RWPE2 (cell line): ENCODE measurements at places on chromosomes 2 and 18.

- no peak for DNase-seq
Measured at GRCh38 chr2:47346-47725, 1.0 kb upstream of the FAM110C start.

GRCh38 chr18:39485696-39486095, 1920.1 kb upstream of the CELF4 start:
- DNase-seq = no peak

DNA sequence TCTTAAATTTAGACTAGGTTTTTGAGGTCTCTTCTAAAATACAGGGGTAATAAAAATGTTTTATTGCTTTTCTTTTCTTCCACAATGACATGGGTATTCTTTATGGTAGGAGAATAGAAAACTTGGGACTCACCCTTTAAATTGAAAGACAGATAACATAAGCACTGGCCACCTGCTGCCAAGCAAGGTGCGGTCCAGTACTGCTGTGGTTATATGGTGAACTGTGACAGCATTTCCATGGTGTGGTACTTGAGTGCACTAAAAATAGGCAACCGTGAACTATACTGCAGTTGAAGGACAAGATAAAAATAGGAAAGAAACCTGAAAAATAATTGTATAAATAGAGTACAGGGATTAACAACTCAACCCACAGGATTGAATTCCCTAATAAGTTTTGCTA, 54.4 kb upstream of the GRB14 start:
- DNase-seq = no peak

DNA sequence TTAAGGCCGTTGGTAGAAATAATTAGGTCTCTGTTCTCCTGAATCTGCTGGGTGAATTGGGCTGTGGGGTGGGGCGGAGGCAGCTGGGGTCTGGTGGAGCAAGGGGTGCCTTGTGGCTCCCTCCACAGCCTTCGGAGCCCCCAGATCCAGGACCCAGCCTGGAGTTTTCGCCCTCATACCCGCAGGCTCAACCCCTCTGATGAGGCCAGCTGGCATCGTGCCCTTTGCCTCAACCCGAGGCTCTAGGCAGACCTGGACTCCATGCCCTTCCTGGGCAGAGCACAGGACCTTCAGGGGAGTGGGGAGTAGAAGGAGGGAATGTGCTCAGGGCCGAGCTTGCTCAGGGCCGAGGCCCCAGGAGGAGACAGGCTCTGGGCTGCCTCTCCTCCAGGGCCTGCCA, 50.3 kb upstream of the SMAD7 start:
- DNase-seq = no peak

DNA sequence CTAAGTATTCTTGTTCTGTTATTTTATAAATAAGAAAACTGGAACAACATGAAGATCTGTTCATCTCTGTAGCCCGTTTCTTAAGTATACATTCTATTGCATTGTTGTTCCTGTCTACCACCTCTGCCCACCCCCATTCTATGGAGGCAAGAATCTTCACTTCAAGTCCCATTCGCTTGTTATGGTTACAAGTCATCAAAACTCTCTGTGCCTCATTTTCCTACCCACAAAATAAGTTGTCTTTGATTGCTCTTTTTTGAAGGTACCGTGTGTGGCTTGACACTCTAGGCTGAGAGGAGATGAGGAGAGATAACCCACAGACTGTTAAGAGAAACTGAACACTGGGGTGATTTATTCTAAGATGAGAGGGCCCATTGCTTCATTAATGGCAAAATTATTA, 2.9 kb upstream of the EVA1A start:
- no peak for DNase-seq

- DNase-seq = no peak
Measured at GRCh38 chr2:126510356-126510755, 145.6 kb upstream of the GYPC start.

- DNase-seq = no peak
Measured at GRCh38 chr2:150729495-150729955, 242.1 kb upstream of the RND3 start.
